Upper lobe of right lung (tissue), 1 donor: ENCODE measurements at places on chromosomes 12 and 14.

DNA sequence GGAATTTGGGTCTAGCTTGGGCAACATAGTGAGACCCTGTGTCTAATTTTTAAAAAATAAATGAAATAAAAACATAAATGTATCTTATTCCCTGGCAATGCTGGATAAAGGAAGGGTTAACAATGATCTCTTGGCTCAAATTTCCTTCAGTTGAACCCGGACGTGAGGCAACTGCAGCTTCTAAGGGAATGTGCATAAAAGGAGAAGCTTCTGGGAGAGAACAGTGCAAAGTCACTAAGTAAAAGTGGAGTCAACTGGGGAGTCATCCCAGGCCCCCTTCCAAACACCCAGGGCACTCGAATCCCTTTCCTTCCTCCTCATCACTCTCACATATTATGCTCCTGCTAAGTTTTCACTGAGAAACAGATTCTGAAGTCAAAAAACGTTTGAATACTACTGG, 147.3 kb downstream of the PPM1H start:
- DNase-seq: no peak

DNA sequence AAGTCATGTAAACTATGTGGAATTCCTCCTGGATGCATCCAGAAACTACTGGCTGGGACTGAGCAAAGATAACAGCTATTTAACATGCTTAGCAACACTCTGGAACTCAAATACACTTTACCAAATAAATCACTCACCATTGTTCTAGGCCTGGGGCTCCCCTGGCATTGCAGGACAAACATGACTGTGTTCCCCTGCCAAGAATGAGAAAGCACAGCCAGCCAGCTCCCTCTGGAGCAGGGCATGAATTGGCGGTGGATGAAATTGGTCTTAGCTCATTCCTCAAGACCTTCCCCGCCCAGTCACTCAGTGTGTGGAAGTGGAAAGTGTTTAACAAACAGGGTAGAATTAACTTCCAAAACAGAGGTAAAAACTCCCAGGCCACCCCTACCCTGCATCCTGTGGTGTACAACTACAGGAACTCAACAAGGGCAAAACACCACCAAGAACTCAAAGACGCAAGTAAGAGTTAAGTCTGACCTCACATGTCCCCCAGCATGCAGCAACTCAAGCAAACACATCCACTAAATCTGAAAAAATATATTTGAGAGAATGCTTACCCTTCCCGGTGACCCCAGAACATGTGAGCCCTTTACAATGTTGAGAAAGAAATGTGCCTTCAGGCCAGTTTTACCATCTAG, 58.4 kb upstream of the BDKRB2 start:
- DNase-seq: no peak

DNA sequence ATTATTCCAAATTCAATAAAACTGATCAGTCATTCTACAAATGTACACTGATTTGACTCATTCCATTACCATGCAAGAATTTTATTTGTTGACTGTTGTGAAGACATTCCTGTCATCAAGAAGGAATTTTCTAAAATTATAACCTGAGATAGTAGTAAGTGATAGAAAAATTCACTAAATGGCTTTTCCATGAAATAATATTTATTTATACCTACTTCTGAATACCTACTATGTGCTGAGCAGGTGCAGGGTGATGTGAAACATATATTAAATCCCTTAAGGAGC, 841.7 kb downstream of the NRXN3 start:
- no peak for DNase-seq

- DNase-seq: peak; percentile 2
Measured at GRCh38 chr12:131112021-131112420, 158.3 kb downstream of the ADGRD1 start.
